ENCODE measurements at places on chromosomes 3 and 15.

- DNase-seq, result no peak
Observed at GRCh38 chr15:30042556-30042955, 40.2 kb upstream of the GOLGA8J start.

GRCh38 chr3:192892981-192893700, 24.5 kb downstream of the MB21D2 start:
- no peak for DNase-seq

DNA sequence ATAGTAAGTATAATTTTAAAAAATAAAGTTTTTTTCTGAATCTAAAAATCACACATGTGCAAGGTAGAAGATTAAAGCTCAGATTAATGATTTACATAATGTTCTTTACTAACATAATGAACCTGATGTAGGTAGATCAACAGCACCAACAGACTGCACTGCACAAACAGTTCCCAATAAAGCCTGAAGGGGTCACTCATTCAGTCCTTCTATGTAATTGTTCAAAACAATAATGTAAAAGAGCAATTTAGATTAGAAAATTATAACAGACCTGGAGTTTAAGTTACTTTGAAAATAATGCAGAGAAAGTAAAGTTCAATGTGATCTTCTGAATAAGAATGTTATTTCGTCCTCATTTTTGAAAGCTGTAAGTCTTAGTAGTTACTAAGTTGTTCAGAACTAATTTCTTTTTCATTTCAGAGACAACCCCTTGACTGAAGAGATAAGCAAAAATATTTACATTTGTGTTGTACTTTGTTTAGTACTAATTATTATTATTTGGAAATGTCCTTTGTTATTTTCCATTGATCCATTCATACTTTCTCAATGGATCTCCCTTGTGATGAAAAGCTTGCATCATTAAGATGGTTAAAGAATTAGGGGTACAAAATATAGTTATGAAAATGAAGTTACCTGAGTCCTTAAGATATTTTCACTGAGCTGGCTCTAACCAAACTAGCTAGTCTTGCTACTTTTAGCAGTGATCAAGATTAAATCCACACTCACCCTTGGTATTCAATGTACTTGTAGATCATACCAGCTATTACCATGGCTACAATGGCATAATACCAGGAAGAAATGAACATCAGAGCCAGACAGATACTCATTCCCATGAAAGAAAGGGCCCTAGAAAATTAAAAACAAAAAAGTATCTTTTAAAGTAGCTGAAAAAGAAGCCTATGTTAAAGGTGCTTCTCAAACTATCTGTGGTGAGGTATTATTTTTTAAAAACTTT, 16.8 kb downstream of the EMC4 start:
- no peak for DNase-seq

GRCh38 chr3:45817831-45818522, 21.6 kb upstream of the SLC6A20 start:
- DNase-seq, result no peak

DNA sequence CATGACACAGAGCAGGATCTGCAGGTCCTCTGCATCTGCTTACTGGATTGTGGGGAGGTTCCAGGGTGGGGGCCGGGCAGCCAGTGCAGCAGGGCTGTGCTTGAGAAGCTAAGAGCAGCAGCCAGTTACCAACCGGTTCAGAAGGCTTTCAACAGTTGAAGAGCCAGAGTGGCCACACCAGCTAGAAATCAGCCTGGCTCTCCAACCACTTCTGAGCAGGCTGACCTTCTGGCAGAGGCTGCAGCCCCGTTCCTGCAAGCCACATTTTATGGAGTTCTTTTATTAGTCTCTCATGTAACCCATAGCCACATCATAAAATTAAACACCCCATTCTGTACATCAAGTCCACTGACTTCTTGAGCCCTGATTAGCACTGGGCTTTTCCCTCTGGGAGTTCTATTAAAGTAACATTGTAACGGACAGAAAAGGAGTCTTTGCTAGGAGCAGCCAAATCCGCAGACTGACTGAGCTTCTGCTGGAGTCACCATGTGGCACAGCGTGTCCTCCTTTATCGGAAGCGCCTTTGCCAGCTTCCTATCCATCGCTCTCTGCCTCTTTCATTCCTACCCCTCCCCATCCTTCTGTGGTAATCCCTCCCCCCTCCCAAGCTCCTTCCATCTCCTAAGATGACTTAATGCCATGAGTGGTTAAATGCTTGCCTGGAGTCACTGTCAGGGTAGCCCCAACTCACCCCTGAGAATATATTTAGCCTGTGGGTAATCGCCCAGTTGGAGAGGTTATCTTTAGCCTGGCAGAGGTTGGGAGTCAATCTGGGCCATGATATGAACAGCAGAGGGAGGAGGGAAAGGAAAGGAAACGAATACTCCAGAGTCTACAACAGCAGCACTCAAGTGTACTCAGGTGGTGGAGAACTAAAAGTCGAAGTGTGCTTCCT, 138.5 kb upstream of the HES1 start:
- DNase-seq, result no peak

GRCh38 chr3:129532261-129532660, 3.8 kb downstream of the RHO start:
- DNase-seq, result no peak

GRCh38 chr15:93566762-93567161, 477.8 kb upstream of the RGMA start:
- DNase-seq, result no peak

DNA sequence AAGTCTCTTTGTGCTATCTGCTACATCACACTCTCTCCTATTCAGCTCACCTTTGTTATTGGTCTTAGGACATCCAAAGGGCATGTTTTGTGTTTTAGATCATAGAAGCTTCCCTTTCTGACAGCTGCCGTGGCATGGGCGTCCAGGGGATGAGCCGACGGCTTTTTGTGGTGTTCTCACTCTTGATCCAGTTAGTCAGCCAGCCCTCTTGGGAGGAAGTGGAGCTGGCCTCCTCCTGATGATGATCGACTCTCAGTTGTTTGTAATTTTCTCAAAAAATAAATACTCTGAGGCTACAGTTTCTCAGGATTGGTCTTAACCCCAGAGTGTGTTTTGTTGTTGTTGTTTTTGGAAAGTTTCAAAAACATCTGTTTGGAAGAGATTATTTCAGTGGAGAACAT, 34.4 kb downstream of the BOC start:
- DNase-seq, result no peak

DNA sequence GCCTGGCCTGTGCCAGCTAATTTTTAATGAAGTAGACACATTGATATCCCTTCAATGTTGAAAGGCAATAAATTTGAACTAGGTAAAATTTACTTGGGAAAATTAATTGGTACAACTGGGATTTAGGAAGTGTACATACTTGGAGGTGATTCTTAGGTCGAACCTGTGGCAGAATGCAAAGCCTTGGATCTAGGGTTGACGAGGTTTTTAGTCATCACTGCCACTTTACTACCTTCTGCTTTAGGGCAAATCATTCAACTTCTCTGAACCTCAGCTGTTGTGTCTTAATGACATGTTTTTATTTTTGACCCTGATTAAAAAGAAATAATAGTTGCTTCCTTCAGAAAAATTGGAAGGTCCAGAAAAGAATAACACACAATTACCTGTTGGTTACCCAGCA, 2.5 kb downstream of the APPL1 start:
- no peak for DNase-seq

GRCh38 chr3:64533617-64534317, 154.0 kb downstream of the ADAMTS9 start:
- DNase-seq, result peak; percentile 91

- DNase-seq, result no peak
Observed at GRCh38 chr3:24101676-24102168, 156.6 kb downstream of the NR1D2 start.

GRCh38 chr3:46987743-46988401, 8.4 kb downstream of the NBEAL2 start:
- DNase-seq, result no peak

DNA sequence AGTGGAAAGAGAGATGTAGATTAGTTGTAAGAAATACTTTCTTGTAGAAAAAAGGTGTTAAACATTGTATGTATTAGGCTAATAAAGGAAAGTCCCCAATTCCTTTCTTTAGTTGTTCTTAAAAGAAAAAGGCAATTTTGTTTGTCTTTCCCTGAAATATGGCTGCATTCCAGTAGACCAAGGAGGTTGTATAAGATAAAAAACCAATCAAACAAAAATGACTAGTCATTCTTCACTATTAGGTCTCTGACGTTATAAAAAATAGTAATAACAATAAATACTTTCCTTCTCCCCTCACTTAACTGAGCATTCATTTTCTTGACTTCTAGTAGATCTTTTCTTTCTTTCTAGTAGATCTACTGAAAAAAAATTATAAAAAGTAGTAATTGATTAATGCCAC, 8.6 kb upstream of the PPM1L start:
- DNase-seq, result no peak

- DNase-seq, result peak; percentile 26
Observed at GRCh38 chr3:13705702-13706280, 156.9 kb downstream of the FBLN2 start.

DNA sequence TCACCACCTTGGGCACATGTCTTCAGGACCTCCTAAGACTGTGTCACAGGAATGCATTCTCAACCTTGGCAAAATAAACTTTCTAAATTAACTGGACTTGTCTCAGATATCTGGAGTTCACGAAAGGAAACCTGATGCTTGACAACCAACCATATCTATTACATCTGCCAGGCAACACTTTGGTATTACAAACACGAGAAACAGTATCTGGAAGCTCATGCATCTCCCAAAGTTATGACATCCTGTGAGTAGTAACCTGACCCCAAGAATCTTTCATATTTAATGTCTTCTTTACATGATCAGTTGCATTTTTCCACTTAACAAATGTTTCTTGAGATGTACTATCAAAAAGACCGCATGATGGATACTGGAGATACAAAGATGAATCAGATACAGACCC, 465.3 kb upstream of the AGTR1 start:
- DNase-seq, result no peak

GRCh38 chr3:190458040-190458439, 8.3 kb upstream of the TMEM207 start:
- DNase-seq, result no peak

DNA sequence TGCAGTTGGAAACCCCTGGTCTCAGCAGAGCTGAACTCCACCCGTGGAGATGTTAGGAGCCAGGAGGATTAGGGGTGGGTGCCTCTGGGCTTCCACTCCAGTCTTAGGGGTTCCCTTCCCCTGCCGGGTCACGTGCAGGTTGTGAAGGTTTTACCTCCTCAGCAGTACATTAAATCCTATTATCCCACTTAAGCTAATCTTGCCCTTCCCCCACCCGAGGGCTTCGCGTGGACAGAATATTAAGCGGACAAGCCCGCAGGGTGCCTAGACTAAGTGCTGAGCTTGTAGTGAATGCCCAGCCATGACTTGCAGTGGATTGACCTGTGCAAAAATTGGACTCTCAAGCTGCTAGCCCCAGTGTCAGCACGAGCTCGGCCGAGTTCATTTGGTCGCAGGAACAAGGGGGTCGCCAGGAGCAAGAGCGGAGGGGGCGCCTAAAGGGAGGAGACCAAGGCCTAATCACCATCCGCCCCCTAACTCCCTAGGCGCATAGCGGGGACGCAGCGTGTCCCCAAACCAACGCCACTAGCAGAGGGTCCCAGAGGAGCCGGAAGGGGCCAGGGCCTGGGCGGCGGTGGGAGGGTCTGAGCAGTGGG, 498 bp upstream of the SEMA4B start:
- DNase-seq, result no peak

DNA sequence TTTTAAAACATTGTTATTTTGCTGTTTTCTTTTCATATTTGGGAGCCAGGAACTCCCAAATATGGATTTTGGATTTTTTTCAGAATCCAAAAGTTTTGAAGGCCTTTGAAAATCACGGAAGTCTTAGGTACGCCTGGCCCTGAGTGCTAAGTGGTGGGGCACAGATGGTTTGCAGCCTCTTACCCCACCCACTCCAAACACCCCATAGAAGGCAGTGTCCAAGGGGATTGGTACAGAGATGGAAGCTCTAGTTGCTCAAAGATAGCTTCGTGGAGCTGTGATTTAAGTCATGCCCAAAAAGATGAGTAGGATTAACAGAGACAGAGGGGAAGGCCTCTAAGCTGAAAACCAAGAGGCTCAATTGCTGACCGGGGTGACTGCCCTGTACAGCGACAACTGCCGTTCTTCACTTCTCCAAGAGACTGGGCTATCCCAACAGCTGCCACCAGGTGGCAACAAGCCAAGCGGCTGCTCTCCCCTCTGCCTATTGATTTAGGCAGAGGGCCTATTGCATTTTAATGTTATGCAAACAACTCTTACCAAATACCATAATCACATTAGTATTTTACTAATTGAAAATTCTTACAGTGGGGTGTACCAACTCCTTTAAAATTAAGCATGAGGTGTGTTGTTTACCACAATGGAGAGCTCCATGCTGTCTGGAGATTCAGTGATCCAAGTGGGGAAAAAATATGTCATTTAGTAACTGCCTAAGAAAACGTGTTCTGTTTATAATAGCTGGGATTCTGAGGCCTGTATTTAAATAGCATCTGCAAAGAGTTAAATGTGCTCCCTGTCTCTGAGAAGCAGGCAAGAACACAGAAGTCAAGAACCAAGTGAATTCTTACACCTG, 64.0 kb upstream of the C15orf61 start:
- peak; percentile 79 for DNase-seq
